Hematopoietic multipotent progenitor cell (in vitro differentiated cells): ENCODE measurements at places on chromosomes 7 and 10. TPM values are rescaled to one million over a fixed set of nuclear protein-coding genes. Genes with fewer than 3 reads are reported as not detected.

DNA sequence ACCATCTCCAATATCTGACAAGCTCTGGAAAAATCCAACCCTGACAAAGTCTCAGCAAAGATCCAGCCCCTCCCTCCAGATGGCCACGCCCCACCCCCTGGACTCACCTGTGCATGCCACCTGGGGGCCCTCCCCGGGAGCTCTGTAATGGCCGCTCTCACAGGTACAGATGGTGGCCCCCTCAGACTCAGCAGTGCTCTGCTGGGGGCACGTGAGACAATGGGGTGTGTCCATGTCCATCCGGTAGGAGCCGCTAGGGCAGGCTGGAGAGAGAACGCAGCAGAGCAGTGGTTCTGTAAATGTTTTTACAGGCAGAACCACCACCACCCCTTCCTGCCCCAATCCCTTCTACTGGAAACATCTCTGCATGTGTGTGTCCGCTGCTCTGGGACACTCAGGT lies 9.5 kb downstream of the EPHA1 start:
- DNase-seq, result no peak

SFRP4 gene
- 0.27 TPM for total RNA-seq

DNA sequence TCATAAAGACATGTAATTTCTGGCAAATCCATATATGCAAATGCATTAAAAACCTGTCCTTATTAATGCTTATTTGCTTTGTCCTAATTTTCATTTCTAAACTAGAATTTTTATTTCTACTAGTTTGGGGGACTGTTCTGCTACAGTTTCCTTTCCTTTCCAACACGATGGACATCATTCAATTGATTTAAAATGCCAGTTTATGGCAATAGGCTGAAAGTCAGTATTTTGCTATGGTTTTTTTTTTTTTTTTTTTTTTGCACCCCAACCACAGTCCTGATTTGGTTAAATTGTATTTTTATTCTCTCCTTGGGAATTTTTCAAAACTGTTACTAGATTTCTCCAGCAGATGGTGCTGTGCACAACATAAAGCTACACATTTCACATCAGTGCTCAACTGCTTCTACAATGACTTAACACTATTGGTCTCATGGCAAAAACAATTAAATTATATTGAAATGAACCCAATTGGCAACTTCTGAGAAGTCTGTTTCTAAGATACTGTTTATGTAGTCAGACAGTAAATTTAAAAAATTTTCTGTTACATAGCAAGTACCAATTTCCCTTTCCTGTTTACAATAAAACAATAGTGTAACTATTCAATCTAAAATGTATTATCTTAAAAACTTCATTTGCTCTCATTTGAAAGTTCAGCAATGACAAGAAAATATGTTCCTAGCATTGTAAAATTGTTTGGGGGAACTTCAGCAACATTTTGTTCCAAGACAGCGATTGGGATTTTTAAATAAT lies 193.8 kb upstream of the CCDC6 start:
- no peak for DNase-seq

SH2D4B gene
- total RNA-seq, result under 0.01 TPM

- peak; percentile 4 for DNase-seq
Observed at GRCh38 chr10:18140957-18141845, 977 bp downstream of the CACNB2 start.

- DNase-seq, result no peak
Observed at GRCh38 chr7:45971661-45972175, 50.6 kb upstream of the IGFBP3 start.

DGKB gene
- not detected for total RNA-seq

GRCh38 chr7:83956104-83956503 lies 238.5 kb downstream of the SEMA3A start:
- DNase-seq, result no peak

GRCh38 chr7:53340220-53340619 lies 304.8 kb downstream of the POM121L12 start:
- DNase-seq, result no peak

AP5Z1 gene
- total RNA-seq, result 53.3 TPM

GRCh38 chr7:156504687-156505545 lies 135.7 kb upstream of the RNF32 start:
- no peak for DNase-seq

ARPC1B gene
- 420 TPM for total RNA-seq

GRCh38 chr7:84043661-84044191 lies 150.9 kb downstream of the SEMA3A start:
- no peak for DNase-seq

GRCh38 chr10:103669243-103669929 lies 175.9 kb downstream of the NEURL1 start:
- no peak for DNase-seq

DNA sequence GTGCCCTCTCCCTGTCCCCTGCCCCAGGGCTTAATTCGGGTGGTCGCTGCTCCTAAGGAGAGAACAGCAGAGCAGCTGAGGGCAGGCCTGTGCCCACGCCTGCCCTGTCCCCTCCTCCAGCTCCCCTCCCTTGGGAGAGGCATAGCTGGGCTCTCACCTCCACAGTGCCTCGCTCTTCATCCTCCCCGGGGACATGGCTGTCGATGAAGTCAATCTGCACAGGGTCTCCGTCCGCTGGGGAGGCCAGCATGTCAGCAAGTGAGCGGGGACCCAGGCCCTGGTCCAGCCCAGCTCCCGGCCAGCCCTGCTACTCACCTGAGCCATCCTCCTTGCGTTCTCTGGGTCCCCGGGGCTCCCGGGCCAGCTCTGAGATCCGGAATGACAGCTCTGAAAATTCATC lies 3.8 kb upstream of the SAP25 start:
- DNase-seq, result no peak

DNA sequence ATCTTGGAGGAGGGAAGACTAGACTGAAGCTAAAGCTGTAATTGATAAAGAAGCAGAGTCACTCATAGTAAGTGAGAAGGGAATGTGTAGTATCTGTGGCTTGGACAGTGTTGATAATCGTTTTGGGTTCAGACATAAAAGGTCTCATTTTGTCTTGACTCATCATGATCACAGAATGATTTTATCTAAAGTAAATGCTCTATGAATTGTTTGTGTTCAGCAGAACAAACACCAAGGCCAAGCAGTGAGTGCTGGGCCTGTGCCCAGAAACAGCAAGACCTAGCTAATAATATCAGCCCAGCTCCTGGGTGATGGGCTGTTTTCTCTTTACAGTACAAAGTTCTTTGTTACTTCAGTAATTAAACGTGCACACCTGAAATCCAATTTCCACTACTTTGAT lies 26.7 kb upstream of the CD36 start:
- DNase-seq, result no peak

GRCh38 chr7:113562242-113562641 lies 356.6 kb downstream of the PPP1R3A start:
- no peak for DNase-seq

ARHGEF35 gene
- total RNA-seq, result 0.54 TPM

GIMAP2 gene
- 110 TPM for total RNA-seq

AKR1C3 gene
- 121 TPM for total RNA-seq

DNA sequence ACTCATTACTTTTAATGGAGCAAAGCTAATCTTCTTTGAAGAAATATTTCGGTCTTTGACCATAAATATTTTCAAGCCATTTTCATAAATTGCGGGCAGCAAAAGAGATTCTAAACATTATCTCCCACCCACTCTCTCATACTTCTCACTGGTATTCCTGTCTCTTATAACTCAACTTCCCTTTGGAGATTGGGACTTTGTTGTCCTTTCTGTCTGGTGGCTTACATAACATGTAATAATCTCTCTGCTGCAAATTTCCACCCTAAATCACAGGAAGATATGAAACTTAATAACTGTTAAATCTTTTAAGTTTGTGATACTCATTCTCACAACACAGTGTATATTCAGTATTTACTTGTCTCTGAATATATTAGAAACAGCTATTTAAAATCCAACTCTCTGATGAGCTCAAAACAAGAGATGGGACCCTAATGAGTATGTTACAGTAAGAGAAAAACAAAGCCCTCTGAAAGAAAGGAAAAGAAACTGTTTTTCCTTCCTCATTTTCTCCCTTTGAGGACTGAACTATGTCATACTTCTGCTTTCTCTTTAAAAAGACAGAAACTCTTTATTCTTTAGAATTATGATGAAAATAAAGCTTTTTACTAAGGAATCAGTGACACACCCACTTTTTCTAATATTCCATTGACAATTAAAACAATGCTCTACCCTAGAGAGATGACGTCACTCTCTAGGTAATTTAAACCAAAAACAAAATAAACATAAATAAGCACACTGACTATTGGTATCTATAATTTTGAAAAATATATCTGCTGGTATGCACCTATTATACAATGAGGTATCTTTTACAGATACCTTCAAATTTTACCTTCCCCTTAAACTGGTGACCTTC lies 14.7 kb downstream of the CALCR start:
- DNase-seq, result no peak

KCNMA1 gene
- total RNA-seq, result 0.27 TPM

- no peak for DNase-seq
Observed at GRCh38 chr10:124736491-124737136, 7.6 kb downstream of the FAM53B start.

- DNase-seq, result no peak
Observed at GRCh38 chr7:32257621-32258020, 187.4 kb upstream of the PDE1C start.

GRCh38 chr7:157814931-157815705 lies 478.3 kb downstream of the DNAJB6 start:
- no peak for DNase-seq

DNA sequence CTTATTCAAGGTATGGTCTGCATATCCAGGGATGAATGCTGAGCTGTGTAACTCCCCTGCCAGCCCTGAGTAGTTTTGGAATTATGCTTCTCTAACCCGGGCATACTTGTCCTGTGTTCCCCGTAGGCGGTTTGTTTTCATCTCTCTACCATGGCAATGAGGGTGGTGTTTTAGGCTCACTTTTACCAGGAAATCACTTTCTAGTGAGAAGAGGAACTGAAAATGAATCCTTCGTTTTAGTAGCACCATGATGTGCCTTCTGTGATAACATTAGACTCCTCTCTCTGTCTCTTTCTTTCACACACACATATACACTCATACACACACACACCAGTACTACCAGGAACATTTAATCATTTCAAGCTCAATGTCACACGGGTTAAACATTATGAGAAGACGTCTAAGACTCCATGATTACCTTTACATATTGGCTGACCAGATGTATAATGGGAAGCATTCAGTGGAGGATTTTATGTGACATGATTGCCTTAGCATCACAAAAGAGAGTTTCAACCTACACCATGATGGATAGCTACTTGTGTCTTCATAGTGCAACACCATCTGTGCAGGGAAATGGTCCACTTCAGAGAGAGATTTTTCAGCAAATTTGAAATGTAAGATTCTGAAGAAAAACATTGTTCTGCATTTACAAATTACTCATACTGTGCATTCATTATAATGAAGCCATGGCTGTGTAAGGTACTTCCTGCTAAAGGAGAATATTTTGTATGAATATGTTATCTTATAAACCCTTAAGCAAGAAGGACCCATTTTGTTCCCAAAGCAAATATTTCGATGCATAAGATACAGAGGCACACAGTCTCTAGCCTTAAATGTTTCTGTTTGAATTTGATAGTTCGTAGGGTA lies 31.0 kb upstream of the PFKP start:
- no peak for DNase-seq

- no peak for DNase-seq
Observed at GRCh38 chr10:103262229-103262628, 14.7 kb upstream of the INA start.

DNA sequence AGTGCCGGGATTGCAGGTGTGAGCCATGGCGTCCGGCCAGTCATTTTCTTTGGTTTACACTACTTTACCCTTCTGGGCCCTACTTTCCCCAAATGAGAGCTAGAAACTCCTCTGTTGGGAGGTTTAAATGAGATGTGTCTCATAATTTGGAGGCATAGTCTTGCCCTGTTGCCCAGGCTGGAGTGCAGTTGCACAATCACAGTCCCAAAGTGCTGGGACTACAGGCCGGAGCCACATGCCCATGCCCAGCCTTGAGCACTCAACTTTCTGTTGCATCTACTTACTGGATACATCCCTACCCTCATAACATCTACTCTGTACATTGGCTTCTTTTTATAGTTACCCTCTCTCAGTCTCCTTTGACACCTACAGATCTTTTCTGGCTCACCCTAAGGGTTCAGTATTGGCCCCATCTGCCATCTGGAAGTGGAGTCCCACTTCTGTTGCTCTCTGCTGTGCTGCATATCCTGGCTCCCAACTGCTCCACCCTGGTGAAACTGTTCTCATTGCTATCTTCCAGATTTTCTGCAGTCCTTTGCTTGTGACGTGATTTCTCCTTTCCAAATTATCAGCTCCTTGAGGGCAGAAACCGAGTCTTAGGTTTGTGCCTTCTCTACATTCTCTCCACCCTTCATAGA lies 8.4 kb downstream of the EIF4H start:
- DNase-seq, result no peak

DNA sequence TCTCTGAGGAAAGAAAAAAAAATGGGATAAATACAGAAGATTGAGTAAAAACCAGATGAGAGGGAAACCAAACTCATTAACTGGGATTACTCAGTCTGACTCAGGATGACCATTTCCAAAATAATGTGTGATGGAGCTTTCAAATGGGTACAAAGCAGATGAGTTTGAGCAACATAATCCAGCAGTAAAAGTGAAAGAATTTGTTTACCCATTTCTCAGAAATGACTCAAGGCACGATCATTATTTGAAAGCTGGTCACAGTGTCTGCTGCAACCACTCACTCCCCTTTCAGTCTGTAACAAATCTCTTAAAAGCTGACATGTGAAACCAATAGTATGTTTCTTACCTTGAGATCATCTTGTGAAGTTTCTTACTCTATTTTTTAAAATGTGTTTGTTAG lies 104.7 kb upstream of the KLF14 start:
- no peak for DNase-seq

GRCh38 chr7:22662036-22662435 lies 65.0 kb upstream of the IL6 start:
- no peak for DNase-seq
